Osteocyte (in vitro differentiated cells): ENCODE measurements at places on chromosomes 4 and X. TPM values are rescaled to one million over a fixed set of nuclear protein-coding genes. Genes with fewer than 3 reads are reported as not detected.

- H3K4me3 ChIP-seq = no peak overlapping the region
- H3K36me3 ChIP-seq = no peaks in the 10 kb centered on the region
- H3K4me1 ChIP-seq = peaks cover 4% of the 10 kb centered on the region
- H3K27me3 ChIP-seq = no peaks in the 10 kb centered on the region
- H3K27ac ChIP-seq = no peak overlapping the region
Observed at GRCh38 chr4:38759113-38759789, 23.5 kb downstream of the TLR10 start.

Gene AMBN
- not detected in 2 replicates for total RNA-seq

Gene FAM114A1
- total RNA-seq = 120 and 139 TPM in 2 replicates

Gene LRRC66
- total RNA-seq = 0.67 and 0.73 TPM in 2 replicates

DNA sequence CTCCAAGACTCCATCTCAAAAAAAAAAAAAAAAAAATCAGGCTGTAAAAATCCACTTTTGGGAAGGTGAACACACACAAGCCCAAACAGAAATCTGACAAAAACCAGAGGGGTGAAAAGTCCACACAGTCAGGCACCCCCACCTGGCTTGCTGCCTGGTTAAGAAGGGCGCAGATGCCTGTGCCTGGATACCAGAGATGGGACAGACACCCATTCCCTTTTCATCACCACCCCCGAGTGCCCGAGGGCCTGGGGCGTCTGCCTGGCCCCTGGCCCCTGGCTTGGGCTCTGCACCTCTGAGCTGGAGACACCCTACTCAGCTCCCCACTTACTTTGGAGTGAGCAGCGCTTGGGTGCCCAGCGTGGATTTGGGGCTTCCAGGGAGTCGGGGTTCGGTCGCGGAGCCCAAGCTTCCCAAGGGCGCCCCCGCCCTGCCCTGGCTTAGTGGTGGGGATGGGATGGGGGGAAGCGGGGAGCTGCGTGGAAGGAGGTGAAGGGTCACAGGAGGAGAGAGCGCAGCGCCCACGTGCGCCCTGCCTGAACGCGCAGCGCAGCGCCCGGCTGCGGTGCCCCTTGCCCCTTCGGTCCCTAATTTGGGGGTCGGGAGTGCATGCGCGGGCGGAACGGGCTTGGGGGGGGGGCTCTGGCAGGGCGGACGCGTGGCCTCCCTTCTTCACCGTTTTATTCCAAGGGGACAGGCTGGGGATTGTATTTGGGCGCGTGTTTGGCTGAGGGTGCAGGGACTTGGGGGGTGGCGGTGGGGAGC is 11.3 kb downstream of the SHOX start:
- H3K4me3 ChIP-seq = no peak overlapping the region
- H3K27ac ChIP-seq = no peak overlapping the region
- peak; percentile 81 for DNase-seq
- peaks cover 43% of the 10 kb centered on the region for H3K27me3 ChIP-seq
- no peaks in the 10 kb centered on the region for H3K36me3 ChIP-seq

Gene NOX1
- not detected in 2 replicates for total RNA-seq

Gene CRMP1
- total RNA-seq = 24.5 and 24.7 TPM in 2 replicates

DNA sequence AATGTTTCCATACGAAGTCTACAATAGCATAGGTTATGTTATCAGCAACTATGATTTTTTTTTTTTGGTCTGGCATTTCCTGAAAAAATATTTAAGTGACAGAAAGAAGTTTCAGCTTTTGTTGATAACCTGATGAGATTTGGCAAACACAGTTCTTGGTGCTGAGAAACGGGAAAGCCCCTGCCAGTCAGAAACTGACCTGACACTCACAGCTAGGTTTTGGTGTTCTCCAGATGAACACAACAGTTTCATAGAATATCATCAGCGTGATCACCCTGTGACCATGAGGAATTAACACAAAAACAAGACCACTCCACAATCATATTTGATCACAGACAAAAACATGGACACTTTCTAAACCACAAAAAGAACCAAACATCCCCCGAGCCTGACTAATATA is 152.5 kb upstream of the DCAF8L1 start:
- no peak for DNase-seq
- no peak overlapping the region for H3K4me3 ChIP-seq
- H3K27me3 ChIP-seq = no peaks in the 10 kb centered on the region
- peaks cover 10% of the 10 kb centered on the region for H3K4me1 ChIP-seq
- no peak overlapping the region for H3K27ac ChIP-seq
